A549 treated with Mapracorat at 1 μM for 4 hours (cell line): ENCODE measurements at places on chromosomes 7 and 10. TPM values are rescaled to one million over a fixed set of nuclear protein-coding genes. Genes with fewer than 3 reads are reported as not detected.

Gene FHIP2A
- 7.6 to 11.1 TPM (median 9.5 TPM) in 5 replicates for total RNA-seq

Gene C10orf67
- 0.06 to 0.13 TPM (median 0.13 TPM) in 3 of 5 replicates, not detected in the others for total RNA-seq

Gene NPY
- not detected in 5 replicates for total RNA-seq

Gene TMEM196
- not detected in 5 replicates for total RNA-seq

Gene DGKI
- total RNA-seq, result 0.22 to 0.63 TPM (median 0.39 TPM) in 5 replicates
